GM04504 (cell line): ENCODE measurements at places on chromosomes 12 and 14.

DNA sequence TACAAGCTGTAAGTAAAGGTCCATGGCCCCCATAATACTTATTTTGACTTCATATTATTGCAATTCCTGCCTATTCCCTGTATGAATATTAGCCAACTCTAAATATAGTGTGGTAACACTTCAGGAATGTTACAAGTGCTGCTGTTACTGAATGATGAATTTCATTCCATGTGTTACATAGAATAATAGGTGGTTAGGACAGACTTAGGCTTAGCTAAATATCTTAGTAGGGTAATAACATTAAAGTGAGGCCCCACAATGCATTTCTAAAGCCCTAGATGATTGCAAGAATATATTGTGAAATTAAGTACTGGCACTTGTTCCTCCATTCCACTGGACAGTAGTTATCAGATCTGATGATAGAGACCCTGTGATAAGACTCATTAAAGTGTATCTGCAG, 182.7 kb downstream of the PCNX1 start:
- peak; percentile 17 for DNase-seq

- DNase-seq: no peak
Observed at GRCh38 chr14:50229681-50230080, 1.7 kb downstream of the SOS2 start.

DNA sequence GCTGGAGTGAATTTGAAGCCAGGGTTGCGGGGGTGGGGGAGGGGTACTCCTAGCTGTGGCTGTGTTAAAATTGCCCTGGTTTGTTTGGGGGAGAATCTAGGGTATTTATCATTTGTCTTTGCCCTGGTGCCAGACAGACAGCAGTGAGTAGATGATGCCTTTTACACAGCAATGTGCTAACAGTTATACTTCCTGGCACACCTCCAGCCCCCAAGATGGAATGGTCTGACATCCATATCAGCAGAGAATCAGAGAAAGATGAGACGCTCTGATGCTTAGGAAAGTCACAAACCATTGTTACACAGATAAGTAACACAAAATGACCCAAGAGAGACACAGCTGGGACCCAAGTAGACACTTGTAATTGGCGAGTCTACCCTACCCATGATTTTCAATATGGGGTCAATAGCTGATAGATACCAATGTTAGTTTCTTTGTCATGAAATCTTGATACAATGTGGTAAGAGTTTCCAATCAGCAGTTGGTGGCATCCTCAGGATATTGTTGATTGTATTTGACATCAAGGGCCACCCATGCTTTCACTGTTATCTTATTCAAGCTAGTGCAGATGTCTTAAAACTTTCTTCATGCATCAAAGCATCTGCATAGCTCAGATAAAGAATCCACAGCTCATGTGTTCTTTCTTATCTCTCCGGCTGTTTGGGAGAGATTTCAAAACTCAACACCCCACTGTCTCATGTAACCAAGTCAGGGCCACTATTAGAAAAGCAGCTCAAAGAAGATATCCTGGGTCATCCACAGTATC, 2.6 kb upstream of the PRKAB1 start:
- no peak for DNase-seq

- DNase-seq: peak; percentile 64
Observed at GRCh38 chr12:63994704-63995103, 150.2 kb downstream of the SRGAP1 start.

- DNase-seq: peak; percentile 70
Observed at GRCh38 chr12:15700595-15700994, 88.6 kb downstream of the EPS8 start.

- DNase-seq: no peak
Observed at GRCh38 chr12:55043542-55043941, 23.8 kb downstream of the NEUROD4 start.

DNA sequence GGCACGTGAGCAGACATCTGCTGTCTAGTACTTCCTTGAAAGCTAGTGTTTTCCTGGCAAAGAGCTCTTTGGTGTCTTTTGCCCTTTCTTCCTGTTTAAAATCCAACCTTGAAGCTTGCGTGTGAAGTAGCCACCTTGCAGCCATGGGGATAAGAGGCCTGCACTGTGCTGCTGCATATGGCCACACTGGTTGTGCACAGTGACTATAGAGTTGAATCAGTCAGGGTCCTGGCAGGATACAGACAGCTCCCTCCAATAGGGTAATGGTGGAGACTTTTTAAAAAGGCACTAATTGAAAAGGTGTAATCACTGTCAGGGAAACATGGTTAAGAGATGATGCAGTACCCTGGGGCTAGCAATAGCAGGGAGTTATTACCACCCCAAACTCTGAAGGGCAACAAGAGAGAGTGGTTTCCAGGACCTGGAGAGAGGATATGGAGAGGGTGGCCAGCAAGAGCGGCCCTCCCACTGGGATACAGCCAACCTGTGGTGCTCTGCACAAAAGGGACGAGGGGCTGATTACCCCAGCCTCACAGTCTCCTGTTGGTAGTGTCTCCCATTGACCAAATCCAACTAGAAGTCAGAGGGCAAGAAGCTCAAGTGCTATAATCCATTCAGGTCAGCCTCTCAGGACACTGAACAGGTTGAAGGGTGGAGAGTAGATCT, 4.8 kb upstream of the GLT8D2 start:
- DNase-seq: no peak

DNA sequence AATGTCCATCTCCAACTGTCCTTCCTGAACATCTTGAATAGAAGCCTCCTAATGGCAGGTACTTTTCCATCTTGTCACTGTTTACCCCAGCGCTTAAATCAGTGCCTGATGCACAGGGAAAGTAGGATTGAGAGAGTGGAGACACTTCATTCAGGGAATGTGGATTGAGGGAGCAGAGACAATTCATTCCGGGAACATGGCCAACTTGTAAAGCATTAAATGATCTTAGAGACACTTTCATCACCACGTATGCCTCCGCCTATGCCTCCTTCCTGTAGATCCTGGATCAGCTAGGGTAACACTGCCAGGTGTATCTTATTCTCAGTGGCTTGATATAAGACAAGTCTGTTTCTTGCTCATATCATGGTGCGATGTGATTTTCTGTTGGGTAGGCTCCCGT, 67.6 kb upstream of the CSRP2 start:
- DNase-seq: no peak

DNA sequence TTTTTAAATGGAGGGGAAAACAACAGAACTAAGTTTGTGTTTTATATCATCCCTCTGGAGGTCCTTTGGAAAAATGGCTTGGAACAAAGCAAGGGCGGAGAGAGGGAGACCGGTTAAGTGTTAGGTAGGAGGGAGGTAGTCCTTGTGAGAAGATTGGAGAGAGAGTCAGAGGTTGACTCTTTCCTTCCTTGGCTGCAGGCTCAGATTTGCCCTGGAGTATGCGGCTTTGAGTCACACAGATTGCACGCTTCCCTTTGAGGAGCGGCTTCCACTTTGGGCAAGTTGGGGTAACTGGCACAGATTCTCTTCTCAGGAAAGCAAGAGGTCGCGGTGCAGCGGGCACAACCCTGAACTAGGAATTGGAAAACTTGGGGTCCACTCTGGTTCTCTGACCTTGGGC, 9.9 kb downstream of the SOCS2 start:
- no peak for DNase-seq

GRCh38 chr14:72651714-72652113, 242.2 kb downstream of the DPF3 start:
- DNase-seq: no peak

DNA sequence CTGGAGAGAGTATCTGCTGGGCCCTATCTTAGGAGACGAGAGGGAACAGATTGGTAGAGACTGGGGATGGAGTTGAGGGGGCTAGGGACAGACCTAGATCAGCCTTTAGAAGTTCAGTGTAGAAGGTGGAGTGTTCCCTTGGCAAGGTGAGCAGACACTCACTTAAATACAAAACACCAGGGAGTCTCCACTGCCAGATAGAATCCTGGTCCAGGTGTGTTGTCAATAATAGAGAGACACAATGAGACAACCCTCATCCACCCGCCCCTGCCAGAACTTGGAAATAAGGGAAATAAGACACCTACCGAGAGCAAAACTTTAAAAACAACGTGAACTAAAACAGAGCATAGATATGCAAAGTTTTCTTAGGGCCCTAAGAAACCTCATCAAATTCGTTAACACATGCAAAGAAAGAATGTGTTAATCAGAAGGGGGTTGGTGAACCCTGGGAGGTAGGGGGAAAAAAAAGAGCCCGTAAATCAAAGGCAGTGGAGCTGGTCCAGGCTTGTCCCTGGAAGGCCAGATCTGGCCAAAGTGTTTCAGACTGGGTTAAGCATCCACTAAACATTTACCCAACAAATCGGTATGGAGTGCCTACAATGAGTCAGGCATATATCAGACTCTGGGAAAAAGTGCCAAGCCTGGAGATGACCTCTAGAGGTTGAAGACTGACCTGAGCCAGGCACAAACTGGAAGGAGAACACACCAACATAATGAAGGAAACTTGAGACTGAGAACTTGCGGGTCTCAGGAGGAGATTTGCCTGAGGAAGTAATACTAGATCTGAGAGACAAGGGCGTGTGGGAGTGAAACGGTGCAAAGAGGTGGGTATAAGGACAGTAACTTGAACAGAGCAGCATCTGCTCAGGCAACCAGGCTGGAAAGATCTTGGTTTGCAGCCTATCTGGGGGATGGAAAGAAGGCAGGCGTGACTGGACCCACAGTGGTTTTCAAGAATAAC, 37.0 kb upstream of the OTX2 start:
- no peak for DNase-seq

- no peak for DNase-seq
Observed at GRCh38 chr12:55757701-55758100, 14.8 kb downstream of the GDF11 start.

- no peak for DNase-seq
Observed at GRCh38 chr12:86929962-86930361, 673.8 kb upstream of the MGAT4C start.

GRCh38 chr14:61438860-61439765, 117.7 kb downstream of the PRKCH start:
- no peak for DNase-seq

DNA sequence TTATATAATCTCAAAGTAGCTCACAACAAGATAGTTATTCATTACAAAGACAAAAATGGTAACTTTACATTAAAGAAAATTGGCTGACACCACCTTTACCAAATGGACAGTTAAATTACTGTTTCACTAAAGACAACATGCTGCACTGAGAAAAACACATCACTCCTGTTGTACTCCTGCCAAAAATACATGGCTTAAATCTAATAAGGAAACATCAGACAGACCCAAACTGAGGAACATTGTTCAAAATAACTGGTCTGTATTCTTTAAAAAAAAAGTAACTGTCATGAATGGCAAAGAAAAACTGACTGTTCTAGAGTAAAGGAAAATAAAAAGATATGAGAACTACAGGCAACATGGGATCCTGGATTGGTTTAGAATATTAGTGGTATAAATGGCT, 151.3 kb upstream of the DCN start:
- DNase-seq: no peak

DNA sequence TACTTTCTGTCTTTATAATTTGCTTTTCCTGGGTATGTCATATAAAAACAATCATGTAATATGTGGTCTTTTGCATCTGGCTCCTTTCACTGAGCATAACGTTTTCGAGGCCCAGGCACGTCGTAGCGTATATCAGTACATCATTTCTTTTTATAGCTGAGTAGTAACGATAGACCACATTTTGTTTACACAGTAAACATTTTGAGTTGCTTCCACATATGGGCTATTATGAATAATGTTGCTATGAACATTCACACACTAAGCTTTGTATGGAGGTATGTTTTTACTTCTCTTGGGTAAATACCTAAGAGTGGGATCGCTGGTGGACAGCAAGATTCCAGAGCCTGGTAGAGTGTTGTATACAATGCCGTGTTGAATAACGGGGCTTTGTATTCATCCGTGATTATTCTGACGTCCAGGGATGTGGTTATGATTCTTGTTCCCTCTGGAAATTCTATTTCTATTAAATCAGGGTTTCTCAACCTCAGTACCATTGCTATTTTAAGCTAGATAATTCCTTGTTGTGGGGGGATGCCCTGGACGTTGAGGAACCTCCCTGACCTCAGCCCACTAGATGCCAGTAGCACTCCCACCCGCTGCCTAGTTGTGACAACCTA, 38.9 kb upstream of the CIT start:
- DNase-seq: no peak

GRCh38 chr14:93691042-93691780, 97.1 kb downstream of the PRIMA1 start:
- no peak for DNase-seq

DNA sequence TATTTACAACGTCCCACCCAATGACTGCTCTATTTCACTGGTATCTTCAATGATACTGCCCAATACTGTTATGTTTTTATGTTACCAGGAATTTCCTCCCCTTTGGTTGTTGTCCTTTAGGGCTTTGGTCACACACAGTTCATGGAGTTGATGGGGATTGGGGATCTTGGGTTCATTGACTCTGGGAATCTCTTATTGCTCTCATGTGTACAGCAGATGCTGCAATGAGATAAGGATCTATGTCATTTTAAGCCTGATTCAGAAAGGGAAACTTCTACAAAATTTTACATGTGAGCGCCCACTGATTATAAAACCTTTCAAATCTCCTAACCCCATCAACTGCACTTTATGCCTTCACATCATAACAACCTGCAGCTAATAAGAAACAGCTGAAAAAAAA, 67.2 kb downstream of the FAR2 start:
- DNase-seq: no peak

- no peak for DNase-seq
Observed at GRCh38 chr12:40192704-40193255, 32.0 kb upstream of the LRRK2 start.

DNA sequence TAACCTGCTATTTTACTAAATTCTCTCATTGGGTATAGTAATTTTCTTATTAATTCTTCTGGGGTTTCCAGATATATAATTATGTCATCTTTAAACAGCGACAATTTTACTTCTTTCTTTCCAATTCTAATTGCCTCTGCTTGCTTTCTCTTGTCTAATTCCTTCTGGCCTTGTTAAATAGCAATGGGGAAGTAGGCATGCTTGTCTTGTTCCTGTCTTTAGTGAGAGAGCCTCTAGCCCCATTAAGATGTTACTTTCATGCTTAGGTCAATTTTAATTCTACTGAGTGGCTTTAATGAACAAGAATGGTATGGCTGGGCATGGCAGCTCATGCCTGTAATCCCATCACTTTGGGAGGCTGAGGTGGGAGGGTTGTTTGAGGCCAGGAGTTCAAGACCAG, 31.7 kb downstream of the LRTM2 start:
- DNase-seq: no peak

GRCh38 chr12:58176296-58176869, 235.0 kb downstream of the ATP23 start:
- DNase-seq: peak; percentile 32

DNA sequence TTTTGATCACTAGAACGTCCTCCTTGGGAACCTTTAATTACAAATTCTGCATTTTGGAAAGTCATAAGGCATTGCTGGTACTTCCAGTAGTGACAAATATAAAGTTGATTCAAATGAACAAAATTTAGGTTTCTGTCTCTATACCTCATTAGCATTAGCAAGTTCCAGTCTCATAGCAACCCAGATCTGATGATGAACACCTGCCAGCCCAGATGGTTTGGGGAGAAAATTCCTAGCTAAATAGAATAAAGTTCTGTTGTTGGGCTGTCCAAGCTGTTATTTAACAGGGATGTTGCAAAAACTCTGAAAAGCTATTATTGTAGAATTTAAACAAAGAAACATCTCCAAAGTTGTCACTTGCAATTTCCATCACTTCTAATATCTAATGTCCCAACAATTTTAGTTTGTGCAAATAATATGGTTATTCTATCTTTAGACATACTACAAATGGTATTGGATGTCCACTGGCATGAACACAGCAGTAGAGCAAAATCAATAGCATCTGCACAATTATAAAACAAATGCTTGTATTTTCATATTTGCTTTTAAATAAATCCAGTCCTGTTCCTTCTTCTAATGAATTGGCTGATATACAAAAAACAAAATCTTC, 299.4 kb downstream of the SLC16A7 start:
- no peak for DNase-seq

GRCh38 chr14:91313154-91313850, 68.8 kb upstream of the GPR68 start:
- no peak for DNase-seq
